Tibial nerve (tissue), 4 donors: ENCODE measurements at places on chromosomes 7 and 10. TPM values are rescaled to one million over a fixed set of nuclear protein-coding genes. Genes with fewer than 3 reads are reported as not detected.

- H3K4me3 ChIP-seq = no peak overlapping the region
- no peak for DNase-seq
- no peak overlapping the region for H3K27ac ChIP-seq
- H3K27me3 ChIP-seq = no peaks in the 10 kb centered on the region
- no peaks in the 10 kb centered on the region for H3K36me3 ChIP-seq
- no peaks in the 10 kb centered on the region for H3K4me1 ChIP-seq
These were observed 26.9 kb downstream of the EVX1 start for GRCh38 chr7:27269455-27269854.

DNA sequence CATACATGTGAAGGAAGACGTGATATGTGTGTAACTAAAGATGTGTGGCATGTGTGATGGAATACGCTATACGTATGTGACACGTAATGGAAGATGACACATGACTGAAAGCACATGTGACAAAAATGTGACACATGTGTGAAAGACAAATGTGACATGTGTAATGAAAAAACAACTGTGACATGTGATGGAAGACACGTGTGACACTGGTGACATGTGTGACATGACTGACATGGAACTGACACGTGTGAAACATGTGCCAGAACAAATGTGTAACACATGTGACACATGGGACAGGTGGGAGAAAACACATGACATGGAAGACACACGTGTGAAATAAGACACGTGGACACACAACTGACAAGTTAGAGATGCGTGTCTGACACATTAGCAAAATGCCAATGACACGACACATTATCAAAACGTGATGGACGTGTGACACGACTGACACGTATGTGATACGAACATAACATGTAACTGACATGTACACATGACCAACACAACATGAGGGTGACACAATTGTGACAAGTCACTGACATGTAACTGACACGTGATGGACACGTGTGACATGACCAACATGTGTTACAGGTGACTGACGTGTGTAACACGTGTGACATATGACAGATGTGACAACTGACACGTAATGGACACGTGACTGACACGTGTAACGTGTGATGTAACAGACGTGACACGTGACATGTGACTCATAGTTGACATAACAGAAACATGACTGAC is 24.4 kb downstream of the CRPPA start:
- no peak for DNase-seq
- H3K27ac ChIP-seq = no peak overlapping the region
- H3K27me3 ChIP-seq = no peaks in the 10 kb centered on the region
- no peaks in the 10 kb centered on the region for H3K36me3 ChIP-seq
- no peaks in the 10 kb centered on the region for H3K4me1 ChIP-seq

DNA sequence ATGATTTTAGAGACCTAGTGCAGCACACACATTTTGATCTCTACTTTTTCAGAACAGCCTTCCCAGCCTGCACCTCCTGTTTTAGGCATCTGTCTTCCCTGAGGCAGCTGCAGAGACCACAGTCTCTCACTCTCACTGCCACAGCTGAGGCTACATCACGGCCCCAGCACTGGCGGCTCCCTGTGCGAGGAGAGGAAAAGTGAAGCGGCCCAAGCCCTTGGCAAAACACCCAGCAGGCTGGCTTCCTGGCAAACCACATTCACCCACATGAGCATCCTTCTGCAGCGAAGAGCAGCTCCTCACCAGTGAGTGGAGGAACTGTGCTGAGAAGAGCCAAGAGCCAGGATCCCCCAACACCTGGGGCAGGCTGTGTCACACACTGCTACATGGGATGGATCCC is 14.0 kb downstream of the HUS1 start:
- no peak for DNase-seq
- no peak overlapping the region for H3K4me3 ChIP-seq
- no peaks in the 10 kb centered on the region for H3K27me3 ChIP-seq
- no peak overlapping the region for H3K27ac ChIP-seq
- peaks cover 82% of the 10 kb centered on the region for H3K36me3 ChIP-seq

Gene LMOD2
- not detected for total RNA-seq

Gene GPR26
- not detected for total RNA-seq

GRCh38 chr7:81170291-81170690 is 251.4 kb upstream of the SEMA3C start:
- no peaks in the 10 kb centered on the region for H3K4me1 ChIP-seq
- no peaks in the 10 kb centered on the region for H3K27me3 ChIP-seq
- H3K4me3 ChIP-seq = no peak overlapping the region
- DNase-seq = no peak

DNA sequence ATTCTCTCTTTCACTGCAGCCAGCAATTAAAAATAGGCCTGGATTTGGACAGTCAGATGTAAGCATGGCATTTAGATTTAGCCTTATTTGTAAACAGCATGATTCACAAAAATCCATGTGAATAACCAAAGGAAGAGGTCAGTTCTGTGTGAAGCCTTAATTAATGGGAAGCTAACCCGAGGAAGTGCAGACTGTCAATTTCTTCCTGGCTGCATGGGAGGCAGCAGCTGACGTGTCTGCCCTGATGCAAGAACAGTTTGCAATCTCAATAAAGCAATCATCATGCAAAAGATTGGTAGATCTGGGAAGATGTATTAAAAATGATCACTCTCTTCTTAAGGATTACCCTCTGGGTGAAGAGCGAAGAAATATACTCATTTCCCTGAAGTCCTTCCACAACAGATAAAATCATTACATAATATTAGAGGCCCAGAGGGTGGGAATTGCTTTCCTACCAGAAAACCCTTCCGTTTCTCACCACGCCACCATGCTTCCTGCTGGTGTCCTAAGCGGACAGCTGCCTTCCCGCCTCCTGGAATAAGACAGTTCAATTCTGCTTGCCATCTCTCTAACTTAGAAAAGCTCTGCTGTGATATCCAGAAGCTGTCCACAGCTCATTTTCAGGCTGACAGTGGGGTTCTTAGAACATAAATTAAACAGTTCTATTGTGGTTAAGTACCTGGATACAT is 526.7 kb upstream of the NRP1 start:
- H3K27ac ChIP-seq = no peak overlapping the region
- H3K27me3 ChIP-seq = no peaks in the 10 kb centered on the region
- H3K4me1 ChIP-seq = no peaks in the 10 kb centered on the region
- no peak overlapping the region for H3K4me3 ChIP-seq

- no peak for DNase-seq
- H3K4me3 ChIP-seq = no peak overlapping the region
- H3K27ac ChIP-seq = peak overlapping the region; percentile 17
- H3K36me3 ChIP-seq = no peaks in the 10 kb centered on the region
- peaks cover 27% of the 10 kb centered on the region for H3K4me1 ChIP-seq
These were observed 2.6 kb upstream of the PLCE1 start for GRCh38 chr10:93991114-93991513.

- H3K4me3 ChIP-seq = no peak overlapping the region
- H3K27me3 ChIP-seq = no peaks in the 10 kb centered on the region
- peaks cover 2% of the 10 kb centered on the region for H3K36me3 ChIP-seq
- DNase-seq = no peak
- no peak overlapping the region for H3K27ac ChIP-seq
These were observed 152.3 kb downstream of the CPED1 start for GRCh38 chr7:121140790-121141189.

GRCh38 chr10:84333864-84334451 is 5.6 kb downstream of the CCSER2 start:
- H3K27me3 ChIP-seq = no peaks in the 10 kb centered on the region
- no peak for DNase-seq
- no peak overlapping the region for H3K27ac ChIP-seq
- no peaks in the 10 kb centered on the region for H3K36me3 ChIP-seq

DNA sequence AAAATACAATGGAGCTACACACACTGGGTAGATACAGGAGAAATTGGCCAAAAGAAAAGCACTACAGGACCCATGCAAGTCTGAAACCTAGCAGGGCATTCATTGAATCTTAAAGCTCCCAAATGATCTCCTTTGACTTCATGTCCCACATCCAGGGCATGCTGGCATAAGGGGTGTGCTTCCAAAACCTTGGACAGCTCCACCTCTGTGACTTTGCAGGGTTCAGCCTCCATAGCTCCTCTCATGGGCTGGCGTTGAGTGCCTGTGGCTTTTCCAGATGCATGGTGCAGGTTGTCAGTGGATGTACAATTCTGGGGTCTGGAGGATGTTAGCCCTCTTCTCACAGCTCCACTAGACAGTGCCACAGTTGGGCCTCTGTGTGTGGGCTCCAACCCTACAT is 626.3 kb upstream of the POT1 start:
- no peak for DNase-seq
- H3K4me1 ChIP-seq = peaks cover 7% of the 10 kb centered on the region
- H3K4me3 ChIP-seq = no peak overlapping the region
- no peaks in the 10 kb centered on the region for H3K36me3 ChIP-seq

Gene MBLAC1
- 9.2 TPM for total RNA-seq

GRCh38 chr10:47318706-47319105 is 3.5 kb upstream of the GDF2 start:
- H3K4me1 ChIP-seq = no peaks in the 10 kb centered on the region
- no peak overlapping the region for H3K4me3 ChIP-seq
- DNase-seq = no peak
- no peaks in the 10 kb centered on the region for H3K27me3 ChIP-seq
- H3K36me3 ChIP-seq = no peaks in the 10 kb centered on the region
